ENCODE measurements at places on chromosomes 7 and 10.

GRCh38 chr10:8453587-8453986 lies 399.1 kb downstream of the GATA3 start:
- DNase-seq: no peak

DNA sequence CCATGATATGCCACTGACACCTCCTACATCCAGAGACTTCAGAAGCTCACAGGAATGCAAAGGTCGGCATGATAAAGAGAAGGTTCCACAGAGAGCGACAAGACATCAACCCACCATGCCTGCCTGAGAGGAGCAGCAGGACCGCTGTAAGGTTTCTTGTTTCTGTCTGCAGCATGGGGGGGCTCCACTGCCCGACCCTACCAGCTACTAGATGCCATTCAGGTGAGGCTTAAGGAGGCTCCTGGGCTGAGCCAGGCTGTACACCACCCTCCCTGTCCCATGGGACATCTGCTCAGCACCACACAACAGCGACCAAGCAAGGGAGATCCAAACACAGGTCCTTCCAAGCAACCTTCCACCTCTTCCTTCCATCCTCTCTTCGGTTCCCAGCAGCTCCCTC lies 234.6 kb downstream of the TNS3 start:
- DNase-seq: no peak

DNA sequence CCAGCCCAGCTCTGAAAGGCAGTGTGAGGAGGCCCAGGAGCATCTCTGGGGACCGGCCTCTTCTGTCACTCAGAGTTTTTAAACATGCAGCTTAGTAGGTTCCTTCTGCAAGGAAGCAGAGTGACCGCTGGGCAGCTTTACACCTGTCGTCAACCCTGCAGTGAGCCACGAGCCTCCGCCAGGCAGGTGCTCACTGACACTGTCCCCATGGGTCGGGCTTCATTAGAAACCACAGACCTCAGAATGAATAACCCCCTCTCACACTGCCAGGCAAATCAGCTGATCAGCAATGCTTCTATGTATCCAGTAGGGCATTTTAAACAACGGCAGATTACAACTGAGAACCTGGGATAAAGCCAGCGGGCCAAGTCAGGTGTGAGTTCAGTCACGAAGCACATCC lies 106.1 kb downstream of the MAD1L1 start:
- DNase-seq: no peak

GRCh38 chr7:14761510-14762296 lies 140.8 kb downstream of the DGKB start:
- no peak for DNase-seq

DNA sequence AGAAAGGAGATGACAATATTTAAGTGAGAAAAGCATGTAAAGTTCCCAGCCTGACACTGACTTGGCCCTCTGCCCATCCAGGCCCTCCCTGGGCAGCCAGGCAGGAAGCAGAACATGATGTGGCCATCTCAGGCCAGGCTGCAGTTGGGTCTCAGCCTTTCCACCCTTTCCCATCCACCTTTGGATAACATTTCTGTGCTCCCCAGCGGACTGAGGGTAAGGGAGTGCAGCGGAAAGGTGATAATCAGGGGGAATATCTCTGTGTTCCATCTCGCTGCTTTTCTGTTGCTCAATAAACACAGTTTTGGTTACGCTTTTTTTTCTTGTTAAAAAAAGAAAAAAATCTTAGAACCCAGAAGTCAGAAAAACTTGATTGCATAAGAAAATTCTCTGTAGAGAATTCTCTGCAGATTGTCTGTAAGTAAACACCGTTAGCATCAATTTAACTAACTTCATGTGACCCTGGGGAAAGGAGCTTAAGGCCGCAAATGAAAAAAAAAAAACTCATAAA lies 37.2 kb upstream of the TARP start:
- DNase-seq: no peak

DNA sequence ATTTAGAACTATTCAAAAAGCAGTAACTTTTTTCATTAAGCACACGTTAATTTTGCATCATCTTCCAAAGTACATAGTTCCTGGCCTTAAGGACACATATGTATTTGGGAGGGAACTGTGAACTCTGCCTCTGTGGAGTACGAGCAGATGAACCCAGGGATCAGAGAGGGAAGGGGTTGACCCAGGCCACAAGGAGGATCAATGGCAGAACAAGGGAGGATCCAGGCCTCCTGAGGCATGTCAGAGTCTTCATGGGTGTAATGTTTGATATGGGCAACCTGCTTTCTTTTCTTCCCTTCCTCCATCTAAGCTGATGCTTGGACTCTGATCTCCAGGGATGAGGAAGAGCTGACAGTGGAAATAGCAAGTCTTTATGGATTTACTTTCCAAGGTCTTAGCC lies 164.0 kb downstream of the SH2D4B start:
- DNase-seq: no peak

DNA sequence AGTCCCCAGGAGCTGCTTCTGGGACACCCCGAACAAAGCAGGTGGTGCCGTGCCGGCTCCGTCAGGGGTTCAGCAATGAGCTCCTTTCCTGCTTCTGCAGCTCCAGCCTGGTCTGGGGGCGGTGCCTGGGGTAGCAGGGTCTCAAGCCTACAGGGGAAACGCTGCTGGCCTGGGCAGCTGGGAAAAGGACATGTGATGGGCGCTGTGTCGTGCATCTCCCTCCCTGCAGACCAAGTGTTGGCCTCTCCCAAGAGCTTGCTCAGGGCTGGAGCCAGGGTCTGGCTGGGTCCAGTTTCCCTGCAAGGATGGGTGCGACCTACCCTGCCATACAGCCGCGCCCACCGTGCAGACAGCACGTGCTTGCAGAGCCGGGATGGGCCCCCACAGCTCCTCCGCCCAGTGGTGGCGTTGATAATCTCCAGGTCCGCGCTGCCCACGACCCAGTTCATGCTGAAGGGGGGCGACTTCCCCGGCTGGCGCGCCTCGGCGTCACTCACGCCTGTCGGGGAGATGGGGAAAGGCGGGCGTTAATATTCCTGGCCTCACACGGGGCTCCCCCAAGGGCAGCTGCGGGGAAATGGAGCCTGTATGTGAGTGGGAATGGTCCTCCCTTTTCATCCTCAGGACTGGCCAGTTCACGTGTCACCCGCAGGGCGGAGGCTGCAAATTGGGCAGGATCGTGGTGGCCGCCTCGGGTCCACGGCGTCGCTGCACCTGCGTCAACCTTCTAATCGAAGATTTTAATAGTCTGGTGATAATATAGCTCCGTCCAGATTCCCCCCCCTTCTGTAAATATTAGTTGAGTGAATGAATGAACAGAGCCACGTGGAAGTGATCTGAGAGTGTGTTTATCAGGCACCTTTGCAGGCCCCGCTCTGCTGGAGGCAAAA lies 128.6 kb downstream of the WDR37 start:
- DNase-seq: no peak
